ENCODE measurements at places on chromosomes 1 and 21. TPM values are rescaled to one million over a fixed set of nuclear protein-coding genes. Genes with fewer than 3 reads are reported as not detected.

GRCh38 chr1:44336668-44337067 is 18.4 kb downstream of the ERI3 start:
- DNase-seq: no peak

GRCh38 chr1:78286686-78287085 is 204.1 kb upstream of the PTGFR start:
- no peak for DNase-seq

Gene AQP10
- total RNA-seq: not detected

Gene PGLYRP4
- not detected for total RNA-seq

Gene KCNA10
- total RNA-seq: not detected

Gene CFHR2
- total RNA-seq: not detected

DNA sequence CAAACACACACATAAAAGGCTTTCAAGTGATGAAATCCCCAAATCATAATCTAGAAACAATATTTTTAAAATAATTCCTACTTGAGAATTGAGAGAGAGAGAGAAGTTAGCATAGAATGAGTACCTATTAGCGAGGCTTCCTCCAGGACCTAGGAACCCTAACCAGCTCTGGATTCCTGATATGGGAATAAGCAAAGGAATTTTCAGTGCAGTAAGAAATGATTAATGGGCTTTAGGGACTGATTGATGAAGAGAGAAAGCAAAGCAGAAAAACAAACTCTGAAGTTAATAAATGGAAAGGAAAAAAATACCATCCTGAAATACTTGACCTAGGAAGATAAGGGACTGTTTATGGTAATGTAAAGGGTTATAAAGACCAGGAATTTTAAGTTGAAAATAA is 60.6 kb downstream of the WARS2 start:
- DNase-seq: no peak

DNA sequence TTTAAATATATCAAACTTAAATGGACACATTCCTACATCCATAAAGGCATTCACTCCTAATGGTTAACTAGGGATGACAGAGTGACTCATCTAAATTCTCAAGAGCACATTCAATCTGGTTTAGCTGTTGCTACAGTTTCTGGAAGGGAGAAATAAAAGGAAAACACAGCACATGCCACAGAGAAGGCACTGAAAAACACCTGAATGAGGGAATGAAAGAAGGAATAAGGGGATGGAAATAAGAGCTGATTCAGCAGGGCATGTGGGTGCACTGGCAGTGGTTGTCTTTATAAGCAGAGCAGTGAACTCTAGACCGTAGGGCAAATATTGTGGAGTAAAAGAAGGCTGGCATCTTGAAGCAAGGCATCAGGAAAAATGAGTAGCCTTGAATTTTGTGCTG is 79.3 kb downstream of the LHX4 start:
- DNase-seq: no peak

DNA sequence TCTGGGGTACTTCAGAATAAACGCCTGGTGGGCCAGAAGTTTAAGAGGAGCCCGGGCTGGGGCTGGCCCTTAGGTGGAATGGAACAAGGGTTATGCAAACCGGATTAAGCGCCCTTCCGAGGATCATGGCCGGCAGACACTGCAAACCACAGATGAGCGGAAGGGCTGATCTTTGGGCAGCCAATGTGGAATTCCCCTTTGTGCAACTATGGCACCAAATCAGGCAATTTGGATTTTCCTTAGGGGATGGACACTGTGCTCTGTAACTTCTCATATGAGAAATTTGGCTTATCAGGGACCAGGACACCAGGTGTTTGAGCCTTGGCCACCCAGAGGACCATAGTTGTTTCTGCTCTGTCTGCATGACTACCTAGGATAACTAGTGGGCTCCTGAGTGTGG is 5.7 kb upstream of the IL10 start:
- no peak for DNase-seq

Gene ZBTB8OS
- 29.8 TPM for total RNA-seq

Gene NEXN
- 120 TPM for total RNA-seq

GRCh38 chr1:161311595-161312181 is 1.9 kb upstream of the MPZ start:
- DNase-seq: no peak

- DNase-seq: no peak
These were observed 63.2 kb downstream of the SSBP3 start for GRCh38 chr1:54342742-54343687.

- no peak for DNase-seq
These were observed 40.6 kb upstream of the RAB4A start for GRCh38 chr1:229230140-229230892.

Gene CADM3
- 7.2 TPM for total RNA-seq

All from thoracic aorta (tissue), 2 donors.